Ascending aorta (tissue), 2 donors: ENCODE measurements at places on chromosomes 16 and 17. TPM values are rescaled to one million over a fixed set of nuclear protein-coding genes. Genes with fewer than 3 reads are reported as not detected.
A peak's percentile ranks its signal among the peaks of the same experiment; 100 is the strongest.

Gene ACSM3
- total RNA-seq, result not detected

Gene SCNN1B
- total RNA-seq, result 16.1 TPM

Gene CES4A
- 0.11 TPM for total RNA-seq

Gene PLA2G10
- not detected for total RNA-seq

Gene NXPH3
- total RNA-seq, result 30.3 TPM

Gene TNFRSF13B
- total RNA-seq, result not detected

Gene TNFRSF17
- total RNA-seq, result not detected

Gene LITAFD
- total RNA-seq, result not detected

Gene SLC6A2
- total RNA-seq, result not detected

DNA sequence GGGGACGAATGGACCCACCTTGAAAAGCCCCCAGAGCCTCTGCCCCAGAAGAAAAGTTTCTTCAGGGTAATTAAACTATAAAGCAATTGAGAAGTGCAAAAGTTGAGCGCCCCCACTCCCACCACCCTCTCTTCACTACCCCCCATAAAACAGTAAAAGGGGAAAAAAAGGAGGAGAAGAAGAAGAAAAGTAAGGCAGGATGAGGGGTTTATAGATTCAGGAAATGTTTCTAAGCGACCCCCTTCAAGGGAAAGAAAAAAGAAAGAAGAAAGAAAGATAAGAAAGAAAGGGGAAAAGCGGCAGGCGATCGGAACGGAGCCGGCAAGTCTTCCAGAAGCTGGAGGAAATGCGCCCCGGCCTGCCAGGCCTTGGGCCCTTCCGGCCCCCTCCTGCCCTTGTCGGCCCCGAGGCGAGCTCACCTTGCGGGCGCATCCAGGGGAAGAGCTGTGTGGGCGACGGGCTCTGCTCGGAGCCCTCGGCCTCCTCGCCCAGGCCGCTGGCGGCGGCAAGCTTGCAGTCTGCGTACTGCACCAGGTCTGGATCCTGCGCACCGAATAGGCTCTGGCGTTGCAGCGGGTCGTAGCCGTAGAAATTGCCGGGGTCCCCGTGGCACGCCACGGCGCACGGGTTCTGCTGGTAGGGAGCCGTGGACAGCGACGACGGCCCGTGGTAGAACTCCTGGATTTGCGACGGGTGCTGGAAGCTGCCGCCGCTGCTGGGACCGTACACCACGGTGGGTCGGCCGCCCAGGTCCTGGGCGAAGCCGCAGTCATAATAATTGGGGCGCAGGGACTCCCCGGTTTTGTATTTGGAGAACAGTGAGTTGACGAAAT lies 1.0 kb downstream of the HOXB8 start:
- no peak for DNase-seq

- no peak for DNase-seq
Observed at GRCh38 chr17:44636562-44636961, 19.7 kb upstream of the MEIOC start.

DNA sequence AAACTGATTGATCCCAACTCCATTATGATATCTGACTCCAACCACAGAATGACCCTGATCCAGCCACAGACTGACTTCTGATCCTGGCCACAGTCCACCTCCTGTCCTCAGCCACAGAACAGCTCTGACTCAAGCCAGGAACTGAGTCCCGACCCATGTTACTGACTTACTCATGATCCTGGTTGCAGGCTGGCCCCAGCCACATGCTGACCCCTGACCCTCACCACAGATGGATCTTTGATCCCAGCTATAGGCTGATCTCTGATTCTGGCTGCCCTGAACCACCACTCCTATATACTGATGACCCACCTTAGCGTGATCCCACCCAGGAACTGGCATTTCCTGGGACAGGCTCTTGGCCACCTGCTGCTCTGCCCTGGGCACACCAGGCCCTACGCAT lies 32.2 kb upstream of the IL21R start:
- DNase-seq, result no peak

- no peak for DNase-seq
Observed at GRCh38 chr16:74942977-74943918, 41.7 kb downstream of the WDR59 start.

DNA sequence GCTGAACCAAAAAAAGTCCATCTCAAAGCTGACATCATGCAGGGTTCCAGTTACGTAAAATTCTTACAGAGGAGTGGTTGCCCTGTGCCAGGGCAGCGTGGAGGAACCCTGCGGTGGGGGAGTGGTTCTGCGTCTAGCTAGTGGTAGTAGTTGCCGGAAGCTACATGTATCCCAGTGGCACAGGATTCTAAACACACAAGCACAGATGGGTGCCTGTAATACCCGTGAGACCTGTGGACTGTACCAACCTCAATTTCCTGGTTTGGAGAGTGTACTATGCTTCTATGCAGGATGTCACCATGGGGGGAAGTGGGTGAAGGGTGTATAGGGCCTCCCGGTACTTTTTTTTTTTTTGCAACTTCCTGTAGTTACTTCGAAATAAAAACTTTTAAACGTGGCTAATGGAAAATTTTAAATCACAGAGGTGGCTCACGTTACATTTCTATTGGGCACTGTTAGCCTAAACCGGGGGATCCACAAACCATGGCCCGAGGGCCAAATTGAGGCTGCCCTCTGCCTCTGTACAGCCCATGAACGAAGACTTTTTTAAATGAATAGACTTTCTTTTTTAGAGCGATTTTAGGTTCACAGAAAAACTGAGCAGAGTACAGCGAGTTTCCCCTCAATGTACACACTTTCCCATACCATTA lies 38.5 kb downstream of the TBC1D16 start:
- peak; percentile 67 for DNase-seq

DNA sequence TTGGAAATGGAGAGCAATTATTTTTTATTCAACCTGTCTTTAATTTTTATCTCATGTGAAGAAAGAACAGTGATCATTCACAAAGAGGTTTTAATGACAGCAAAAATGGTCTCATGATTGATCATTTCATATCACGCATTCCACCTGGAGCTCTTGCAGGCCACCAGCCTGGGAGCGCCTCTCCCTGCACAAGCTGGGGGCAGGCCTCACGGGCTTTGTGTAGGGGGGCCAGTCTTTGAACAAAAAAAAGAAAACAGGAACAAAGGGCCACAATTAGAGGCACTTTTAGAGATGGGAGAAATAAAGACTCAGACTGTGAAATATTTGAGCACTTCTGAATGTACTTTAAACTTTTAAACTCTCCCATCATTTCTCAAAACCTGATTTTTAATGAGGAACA lies 232.9 kb downstream of the CHD9NB start:
- no peak for DNase-seq

DNA sequence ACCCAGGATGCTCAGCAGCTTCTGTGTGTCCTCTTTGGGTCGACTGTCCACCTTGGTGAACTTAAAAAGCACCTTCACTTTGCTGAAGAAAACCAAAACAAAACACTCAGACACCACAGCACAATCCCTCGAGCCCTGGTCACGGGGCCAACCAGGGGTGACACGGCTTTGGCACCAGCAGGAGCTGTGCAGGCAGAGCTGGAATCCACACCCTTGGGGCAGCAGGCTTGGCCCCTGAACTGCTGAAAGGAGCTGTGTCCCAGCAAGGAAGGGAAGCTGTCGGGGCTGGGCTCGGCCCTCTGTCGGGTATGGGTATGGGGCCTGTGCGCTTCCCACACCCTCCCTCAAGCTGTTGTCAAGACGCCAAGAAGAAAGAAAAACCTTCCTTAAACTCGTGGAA lies 7.6 kb upstream of the PLD6 start:
- no peak for DNase-seq

- no peak for DNase-seq
Observed at GRCh38 chr17:82153745-82154375, 55.8 kb upstream of the FASN start.

DNA sequence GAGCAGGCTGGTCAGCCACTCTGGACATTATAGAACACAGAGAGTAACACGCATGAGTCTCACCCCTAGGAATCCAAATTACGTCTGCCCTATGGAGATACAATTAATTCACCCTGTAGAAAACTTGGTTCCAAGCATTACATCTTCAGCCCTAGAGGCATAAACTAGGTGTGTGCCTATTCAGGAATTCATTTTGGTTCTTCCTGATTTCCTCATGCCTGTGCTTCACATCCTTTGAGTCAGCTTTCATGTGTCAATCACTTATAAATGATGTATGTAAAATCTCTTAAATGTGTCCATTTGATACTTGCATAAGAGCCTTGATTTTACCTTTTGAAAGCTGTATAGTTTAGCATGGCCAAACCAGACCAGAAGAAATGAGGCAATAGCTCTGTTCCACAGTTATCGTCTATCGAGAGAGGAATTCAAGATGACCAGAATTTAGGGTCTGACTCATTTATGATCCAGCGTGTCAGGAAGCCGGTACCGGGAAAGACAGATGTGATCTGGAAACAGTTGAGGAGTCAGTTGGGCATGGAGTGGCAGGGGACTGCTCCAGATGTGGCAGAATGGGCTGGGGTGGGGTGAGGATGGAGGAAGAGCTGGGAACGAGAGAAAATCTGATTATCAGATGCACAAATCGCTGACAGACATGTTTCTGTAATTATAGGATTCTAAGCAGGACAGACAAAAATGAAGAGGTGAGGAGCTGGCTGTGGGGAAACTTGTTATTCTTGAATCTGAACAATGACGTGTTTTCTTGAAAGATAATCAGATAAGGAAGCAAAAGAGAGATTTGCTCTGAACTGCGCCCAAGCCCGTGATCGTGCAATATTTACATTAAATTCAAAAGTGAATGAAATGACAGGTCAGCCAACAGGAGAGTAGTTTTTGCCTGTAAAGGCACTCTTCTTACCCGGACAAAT lies 76.7 kb downstream of the C16orf95 start:
- DNase-seq, result no peak

GRCh38 chr17:79444198-79444597 lies 166.7 kb downstream of the RBFOX3 start:
- DNase-seq, result no peak

DNA sequence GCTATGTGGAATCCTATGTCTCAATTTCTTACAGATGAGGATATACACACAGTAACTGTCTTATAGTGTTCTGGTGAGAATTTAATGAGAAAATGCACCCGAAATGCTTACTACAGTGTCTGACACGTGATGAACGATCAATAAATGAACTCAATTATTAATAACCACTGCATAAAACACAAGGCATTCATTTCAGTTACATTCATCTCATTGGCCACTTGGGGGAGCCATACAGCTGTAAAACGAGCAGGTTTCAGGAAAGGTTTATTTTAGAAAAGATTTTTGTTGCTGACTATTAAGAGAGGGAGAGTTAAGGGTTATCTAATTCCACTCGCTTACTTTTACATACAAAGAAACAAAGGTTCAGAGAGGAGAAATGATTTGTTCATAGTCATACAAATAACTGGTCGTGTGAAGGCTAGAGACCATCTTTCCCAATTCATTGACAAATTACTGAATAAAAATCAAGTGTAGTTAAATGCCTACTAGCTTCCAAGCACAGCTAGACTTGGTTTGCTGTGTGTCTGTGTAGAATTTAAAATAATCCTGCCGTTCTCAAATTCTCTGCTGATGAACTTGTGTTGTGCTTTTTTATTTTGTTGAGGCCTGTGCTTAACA lies 160.1 kb downstream of the MAP2K4 start:
- DNase-seq, result no peak

GRCh38 chr16:20385844-20386832 lies 18.4 kb downstream of the PDILT start:
- peak; percentile 66 for DNase-seq

- DNase-seq, result peak; percentile 8
Observed at GRCh38 chr17:83203472-83204221, 124.2 kb downstream of the METRNL start.

DNA sequence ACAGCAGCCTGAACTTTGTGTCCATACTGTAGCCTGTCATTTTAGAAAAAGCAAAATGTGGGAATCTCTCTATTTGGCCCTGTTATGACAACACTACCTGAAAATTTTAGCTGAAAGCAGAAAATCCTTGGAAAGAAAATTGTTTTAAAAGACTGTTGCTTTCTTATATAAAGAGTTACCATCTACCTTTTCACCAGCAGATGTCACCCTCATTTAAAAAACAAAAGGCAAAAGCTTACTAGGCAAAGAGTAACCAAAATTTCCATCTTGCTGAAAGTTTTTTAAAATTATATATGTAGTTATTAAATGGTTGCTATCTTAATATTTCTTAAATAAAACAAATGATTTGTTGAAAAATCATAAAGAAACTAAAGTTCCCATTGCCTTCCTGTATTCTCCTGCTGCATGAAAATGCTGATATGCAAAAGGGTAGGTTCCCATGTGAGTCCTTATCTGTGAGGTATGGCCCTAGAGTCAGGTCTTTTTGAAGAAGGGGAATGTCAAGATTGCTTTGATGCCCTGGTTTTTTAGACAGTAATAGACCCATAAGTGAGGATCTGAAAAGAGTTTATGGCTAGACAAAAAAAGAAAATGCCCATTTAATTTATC lies 61.0 kb downstream of the TNRC6C start:
- DNase-seq, result no peak

GRCh38 chr17:27315322-27315721 lies 21.4 kb downstream of the WSB1 start:
- DNase-seq, result peak; percentile 94

- DNase-seq, result no peak
Observed at GRCh38 chr17:70618641-70619040, 449.3 kb downstream of the KCNJ2 start.

DNA sequence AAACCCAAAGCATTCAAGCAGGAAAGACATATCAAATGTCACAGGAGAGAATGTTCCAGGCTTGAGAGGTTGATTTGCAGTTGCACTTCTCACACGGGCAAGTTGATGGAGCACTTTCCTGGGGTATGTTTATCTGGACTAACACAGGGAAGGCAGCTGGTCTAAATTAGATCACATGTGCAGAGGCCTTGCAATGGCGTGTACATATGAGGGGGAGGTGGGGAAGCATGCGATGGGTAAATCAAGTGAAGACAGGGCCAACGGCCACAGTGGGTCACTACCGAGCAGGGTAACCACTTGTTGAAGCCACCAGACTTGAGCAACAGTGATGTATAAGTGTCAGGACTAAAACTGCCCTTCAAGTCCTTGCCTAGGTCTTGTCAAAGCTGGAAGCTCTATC lies 156.6 kb upstream of the MAF start:
- no peak for DNase-seq

DNA sequence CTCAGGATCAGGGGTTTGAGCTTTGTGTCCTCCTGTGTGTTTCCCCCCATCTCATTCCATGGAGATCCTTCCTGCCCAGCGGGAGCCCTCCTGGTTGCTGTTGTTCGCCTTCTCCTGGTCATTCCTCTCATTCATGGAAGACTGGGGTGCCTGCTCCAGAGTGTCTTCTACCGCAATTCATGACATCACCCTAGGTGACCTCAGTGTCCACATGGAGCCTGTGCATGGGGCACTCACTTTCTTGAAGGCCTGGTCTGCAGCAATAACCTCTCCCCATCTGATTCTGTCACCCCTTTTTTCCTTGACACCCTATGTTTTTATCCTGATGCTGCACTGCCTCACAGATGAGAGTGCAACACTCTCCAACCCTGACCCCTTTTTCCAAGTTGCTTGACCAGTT lies 21.4 kb upstream of the ARHGAP17 start:
- no peak for DNase-seq

- DNase-seq, result no peak
Observed at GRCh38 chr16:30662449-30662848, 4.2 kb downstream of the FBRS start.

- DNase-seq, result no peak
Observed at GRCh38 chr17:6713130-6713917, at the start of gene SLC13A5. SLC13A5 (minus strand) TSS chr17:6713369; CDS start chr17:6713333, 36 bp downstream.
